ENCODE measurements at places on chromosomes 16 and 17.

DNA sequence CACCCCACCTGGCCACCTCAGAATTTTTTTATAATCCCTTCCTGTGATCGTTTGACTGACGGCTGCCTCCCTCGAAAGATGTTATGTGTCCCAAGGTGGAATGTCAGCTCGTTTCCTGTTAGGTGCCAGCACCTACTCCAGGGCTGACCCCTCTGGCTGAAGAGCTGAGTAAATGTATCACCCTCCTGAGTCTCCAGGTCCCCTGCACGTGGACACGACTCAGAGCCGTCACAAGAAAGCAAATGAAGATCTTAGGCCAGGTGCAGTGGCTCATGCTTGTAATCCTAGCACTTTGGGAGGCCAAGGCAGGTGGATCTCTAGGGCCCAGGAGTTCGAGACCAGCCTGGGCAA is 273.2 kb downstream of the C16orf95 start:
- peak overlapping the region; percentile 73 for H3K27ac ChIP-seq
- H3K4me1 ChIP-seq: peaks cover 50% of the 10 kb centered on the region
- H3K4me3 ChIP-seq: no peak overlapping the region

DNA sequence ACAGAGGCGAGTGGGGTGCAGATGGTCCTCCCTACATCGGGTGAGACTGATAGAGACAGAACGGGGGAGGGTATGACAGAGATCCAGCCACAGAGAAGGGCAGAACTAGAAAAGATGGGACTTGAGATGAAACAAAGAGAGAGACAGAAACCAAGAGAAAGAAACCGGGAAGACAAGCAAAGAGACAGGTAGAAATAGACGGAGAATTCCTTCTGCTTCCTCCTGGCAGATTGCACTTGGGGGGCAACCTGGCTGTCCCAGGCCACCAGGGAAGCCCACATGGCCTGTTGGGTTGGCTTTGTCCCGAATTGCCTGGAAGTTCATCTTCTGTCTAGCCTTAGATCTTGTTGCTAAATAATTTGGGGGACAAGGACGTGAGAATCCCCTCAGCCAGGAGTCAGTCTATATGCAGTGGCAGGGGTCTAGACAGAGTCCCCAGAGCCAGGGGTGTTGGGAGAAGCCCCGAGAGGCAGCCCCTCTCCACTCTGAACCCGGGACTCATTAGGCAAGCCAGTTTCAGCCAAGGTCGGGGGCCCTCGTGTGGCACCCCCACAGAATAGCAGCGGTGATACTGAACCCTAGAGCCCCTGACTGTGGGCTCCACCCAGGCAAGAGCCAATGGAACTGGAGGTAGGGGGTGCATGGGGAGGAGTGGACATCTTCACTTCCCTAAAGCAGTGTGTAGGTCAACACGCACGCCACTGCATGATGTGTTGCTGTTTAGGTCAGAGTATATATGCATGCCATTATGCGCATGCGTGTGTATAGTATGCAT is 627 bp upstream of the TSPOAP1 start:
- no peak overlapping the region for H3K4me3 ChIP-seq
- H3K36me3 ChIP-seq: no peaks in the 10 kb centered on the region
- DNase-seq: no peak
- peaks cover 10% of the 10 kb centered on the region for H3K4me1 ChIP-seq

DNA sequence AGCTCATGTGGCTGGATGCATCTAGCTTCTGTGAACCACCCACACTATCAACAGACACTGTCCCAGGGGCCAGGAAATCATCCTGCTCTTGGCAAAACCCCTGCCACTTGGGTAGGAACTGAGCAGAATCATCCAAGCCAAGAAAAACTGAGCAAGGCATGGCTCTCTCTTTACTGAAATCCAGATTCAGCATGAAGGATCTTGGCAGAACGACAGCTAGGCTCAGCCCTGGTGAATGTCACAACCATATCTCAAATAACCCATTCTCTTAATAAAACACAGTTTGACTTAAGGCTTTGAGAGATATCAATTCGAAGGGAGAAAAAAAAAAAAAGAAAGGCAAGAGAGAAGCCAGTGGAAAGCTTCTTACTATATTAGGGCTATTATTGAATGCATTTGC is 72.2 kb downstream of the MAF start:
- H3K27me3 ChIP-seq: no peaks in the 10 kb centered on the region
- H3K4me1 ChIP-seq: no peaks in the 10 kb centered on the region

DNA sequence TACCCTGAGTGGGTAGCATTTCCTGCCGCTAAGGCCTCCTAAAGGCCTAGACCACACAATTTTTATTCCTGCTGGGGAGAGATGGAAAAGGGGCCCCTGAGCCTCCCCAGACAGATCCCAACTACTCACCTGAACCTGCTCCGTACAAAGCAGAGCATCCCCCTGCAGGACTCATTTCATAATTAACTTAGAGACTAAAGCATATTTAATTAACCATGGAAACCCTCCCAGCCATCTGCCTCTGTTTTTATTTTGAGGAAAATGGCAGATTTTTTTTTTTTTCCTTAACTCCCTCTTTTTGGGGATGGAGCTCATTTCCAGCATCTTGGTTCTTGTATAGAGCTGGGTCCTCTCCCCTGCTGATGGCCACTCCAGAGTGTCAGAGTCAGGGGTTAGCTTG is 96.5 kb upstream of the CRHR1 start:
- DNase-seq: no peak
- no peaks in the 10 kb centered on the region for H3K4me1 ChIP-seq
- H3K4me3 ChIP-seq: no peak overlapping the region
- H3K27me3 ChIP-seq: no peaks in the 10 kb centered on the region

GRCh38 chr16:54657058-54657708 is 273.5 kb upstream of the IRX5 start:
- H3K27me3 ChIP-seq: no peaks in the 10 kb centered on the region
- H3K4me3 ChIP-seq: peak overlapping the region; percentile 26
- DNase-seq: peak; percentile 76
- H3K27ac ChIP-seq: peak overlapping the region; percentile 0
- H3K4me1 ChIP-seq: no peaks in the 10 kb centered on the region

DNA sequence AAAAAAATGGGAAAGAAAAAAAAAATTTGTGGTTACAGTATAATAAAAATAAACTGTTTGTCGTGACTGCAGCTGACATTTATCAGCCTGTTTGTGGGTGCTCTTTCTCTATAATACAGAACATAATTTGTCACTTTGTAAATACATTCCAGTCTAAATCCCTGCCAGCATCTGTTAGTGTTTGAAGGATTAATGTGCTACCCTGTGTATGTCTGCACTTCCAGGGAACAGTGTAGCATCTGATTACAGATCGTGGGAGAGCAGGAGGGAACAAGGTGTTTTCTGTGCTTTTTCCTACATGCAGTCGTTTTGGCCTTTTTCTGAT is 265.1 kb downstream of the WWOX start:
- H3K36me3 ChIP-seq: no peaks in the 10 kb centered on the region
- H3K4me1 ChIP-seq: no peaks in the 10 kb centered on the region
- H3K27ac ChIP-seq: no peak overlapping the region

GRCh38 chr16:86067516-86067915 is 168.6 kb downstream of the IRF8 start:
- H3K4me1 ChIP-seq: no peaks in the 10 kb centered on the region
- H3K27me3 ChIP-seq: no peaks in the 10 kb centered on the region
- no peak overlapping the region for H3K4me3 ChIP-seq
- no peaks in the 10 kb centered on the region for H3K36me3 ChIP-seq
- no peak overlapping the region for H3K27ac ChIP-seq

DNA sequence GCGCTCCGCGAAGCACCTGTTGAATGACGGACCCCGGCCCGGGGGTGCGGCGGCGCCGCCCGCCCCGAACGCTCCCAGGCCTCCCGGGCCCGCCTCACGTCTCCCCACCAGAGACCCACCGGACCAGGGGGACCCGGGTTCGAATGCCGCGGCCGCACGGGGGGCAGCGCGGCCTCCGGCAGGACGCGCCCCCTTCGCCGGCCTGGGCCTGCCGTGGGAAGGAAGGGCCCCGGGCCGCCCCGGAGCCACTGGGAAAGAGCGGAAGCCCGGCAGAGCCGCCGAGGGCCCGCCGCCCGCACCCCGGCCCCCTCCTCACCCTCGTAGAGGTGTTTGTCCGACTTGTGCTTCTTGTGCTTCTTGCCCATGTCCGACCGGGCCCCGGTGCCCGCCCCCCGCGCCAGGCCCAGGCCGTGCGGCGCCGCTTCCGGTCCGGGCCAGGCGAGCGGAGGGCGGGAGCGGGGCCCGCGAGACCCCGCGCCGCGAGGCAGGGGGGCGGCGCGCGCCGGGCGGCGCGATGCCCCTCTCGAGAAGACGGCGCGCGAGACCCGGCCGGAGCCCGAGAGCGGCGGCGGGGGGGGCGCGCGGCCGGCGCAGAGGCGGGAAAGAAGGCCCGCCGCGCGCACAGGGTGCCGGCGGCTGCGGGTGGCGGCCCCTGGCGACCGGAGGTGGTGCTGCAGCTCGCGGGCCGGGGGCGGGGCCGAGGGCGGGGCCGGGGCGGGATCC is at the start of gene BRD7:
Gene BRD7 (minus strand): TSS at position 579 of the 723 bp plus-strand sequence. CDS start 214 bp downstream, at position 365.
- peak within 1 kb of the TSS; percentile 77 for H3K27ac ChIP-seq
- no peaks in the 10 kb centered on the region for H3K36me3 ChIP-seq
- DNase-seq: peak; percentile 85
- H3K4me1 ChIP-seq: no peaks in the 10 kb centered on the region

DNA sequence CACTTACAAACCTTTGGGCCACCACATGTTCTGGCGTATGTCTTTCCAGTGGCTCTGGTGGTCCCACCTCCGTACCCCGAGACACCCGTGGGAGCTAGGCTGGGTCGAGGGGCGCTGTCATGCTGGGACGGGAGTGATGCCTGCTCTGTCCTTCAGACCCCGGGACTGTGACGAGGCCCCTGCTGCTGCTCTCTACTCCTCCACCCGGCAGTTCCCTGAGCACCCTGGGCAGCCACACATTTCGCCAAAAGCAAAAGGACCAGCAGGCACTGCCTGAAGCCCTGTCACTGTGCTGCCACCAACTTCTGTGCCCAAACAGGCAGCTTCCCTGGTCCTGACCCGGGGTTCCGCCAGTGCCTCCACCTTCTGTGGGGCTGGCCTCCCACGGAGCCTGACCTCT is 15.5 kb downstream of the DOC2B start:
- H3K27ac ChIP-seq: no peak overlapping the region
- no peaks in the 10 kb centered on the region for H3K4me1 ChIP-seq
- H3K27me3 ChIP-seq: peaks cover 19% of the 10 kb centered on the region
- no peak overlapping the region for H3K4me3 ChIP-seq

- no peaks in the 10 kb centered on the region for H3K36me3 ChIP-seq
- DNase-seq: peak; percentile 73
- H3K27me3 ChIP-seq: no peaks in the 10 kb centered on the region
- H3K27ac ChIP-seq: no peak overlapping the region
- no peaks in the 10 kb centered on the region for H3K4me1 ChIP-seq
Measured at GRCh38 chr16:14405611-14406537, 224.2 kb downstream of the PARN start.

GRCh38 chr16:89490439-89491237 is at the start of gene ANKRD11:
ANKRD11 (minus strand) TSS chr16:89490561; CDS start chr16:89317019, 173,542 bp downstream.
- H3K27me3 ChIP-seq: no peaks in the 10 kb centered on the region
- H3K4me3 ChIP-seq: peak within 1 kb of the TSS; percentile 80
